ENCODE measurements at places on chromosomes 3 and 15.
A peak's percentile ranks its signal among the peaks of the same experiment; 100 is the strongest.

- DNase-seq, result no peak
Measured at GRCh38 chr3:69339760-69340159, 46.1 kb downstream of the FRMD4B start.

DNA sequence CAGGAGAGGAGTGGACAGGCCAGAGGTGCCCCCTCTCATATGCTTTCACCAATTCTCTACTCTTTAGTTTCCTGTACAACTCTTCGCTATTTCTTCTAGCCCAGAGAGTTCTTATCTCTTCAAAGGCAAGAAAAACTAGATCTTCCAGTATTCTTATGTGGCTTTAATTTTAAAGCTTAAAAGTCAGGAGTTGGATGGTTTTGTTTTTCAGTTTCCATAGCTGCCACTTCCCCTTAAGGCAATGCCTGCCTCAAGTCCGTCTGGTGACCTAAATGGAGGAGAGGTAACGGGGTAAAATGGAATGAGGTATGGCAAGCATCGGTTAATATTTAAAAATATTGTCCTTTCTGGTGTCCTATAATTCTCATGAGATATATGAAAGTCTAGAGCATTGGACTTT lies 11.4 kb upstream of the VGLL3 start:
- no peak for DNase-seq

GRCh38 chr15:94272251-94272898 lies 41.0 kb downstream of the MCTP2 start:
- no peak for DNase-seq

GRCh38 chr3:27114684-27115083 lies 254.5 kb downstream of the NEK10 start:
- DNase-seq, result peak; percentile 17

DNA sequence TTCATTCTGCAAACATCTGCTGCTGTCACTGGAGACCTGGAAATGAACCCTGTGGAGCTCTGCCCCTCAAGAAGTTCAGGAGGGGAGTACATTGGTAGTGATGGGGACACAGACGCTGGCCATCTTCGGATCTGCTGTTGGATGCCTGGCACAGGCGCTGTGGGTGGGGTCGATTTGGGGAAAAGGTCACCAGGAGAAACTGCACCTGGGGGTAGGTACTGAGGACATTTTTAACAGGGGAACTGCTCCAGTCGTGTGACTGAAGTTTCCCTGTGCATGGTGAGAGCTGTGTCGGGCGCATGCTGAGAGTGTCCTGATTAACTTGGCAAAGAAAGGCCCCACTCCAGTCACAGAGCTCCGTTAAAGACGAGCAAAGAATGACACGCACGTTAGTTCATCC lies 3.4 kb downstream of the UROC1 start:
- no peak for DNase-seq

- no peak for DNase-seq
Measured at GRCh38 chr3:66378256-66378655, 122.6 kb downstream of the LRIG1 start.

GRCh38 chr3:107600780-107601179 lies 78.0 kb downstream of the BBX start:
- no peak for DNase-seq

DNA sequence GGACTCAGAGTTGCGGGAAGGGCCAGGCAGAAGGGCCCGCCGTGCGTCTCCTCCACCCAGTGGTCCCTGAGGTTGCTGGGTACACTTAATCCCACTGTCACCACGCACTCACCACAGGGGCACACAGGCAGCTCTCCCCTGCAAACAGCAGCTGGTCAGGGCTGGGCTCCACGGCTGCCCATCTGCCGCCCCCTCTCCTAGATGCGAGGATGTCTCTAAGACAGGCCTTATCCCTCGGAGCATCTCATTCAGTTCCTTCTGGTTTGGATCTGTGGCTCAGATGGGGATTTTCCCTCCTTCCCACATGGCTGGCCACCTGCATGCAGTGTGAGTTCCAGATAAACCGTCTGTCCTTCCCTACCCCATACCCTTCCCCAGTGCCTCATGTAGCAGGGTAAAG lies 26.3 kb downstream of the MRPS11 start:
- DNase-seq, result no peak

GRCh38 chr3:157669416-157669815 lies 166.2 kb upstream of the VEPH1 start:
- DNase-seq, result no peak

- no peak for DNase-seq
Measured at GRCh38 chr15:76380249-76380648, 43.7 kb downstream of the ISL2 start.

GRCh38 chr15:37136666-37137065 lies 36.3 kb upstream of the MEIS2 start:
- no peak for DNase-seq
